Activated CD8-positive, alpha-beta memory T cell treated with anti-CD3 and anti-CD28 coated beads, Interleukin-2, amount 10 ng/mL, durations not matched to agents 7 days and 5 days (primary cell): ENCODE measurements at places on chromosomes 16 and 17.

DNA sequence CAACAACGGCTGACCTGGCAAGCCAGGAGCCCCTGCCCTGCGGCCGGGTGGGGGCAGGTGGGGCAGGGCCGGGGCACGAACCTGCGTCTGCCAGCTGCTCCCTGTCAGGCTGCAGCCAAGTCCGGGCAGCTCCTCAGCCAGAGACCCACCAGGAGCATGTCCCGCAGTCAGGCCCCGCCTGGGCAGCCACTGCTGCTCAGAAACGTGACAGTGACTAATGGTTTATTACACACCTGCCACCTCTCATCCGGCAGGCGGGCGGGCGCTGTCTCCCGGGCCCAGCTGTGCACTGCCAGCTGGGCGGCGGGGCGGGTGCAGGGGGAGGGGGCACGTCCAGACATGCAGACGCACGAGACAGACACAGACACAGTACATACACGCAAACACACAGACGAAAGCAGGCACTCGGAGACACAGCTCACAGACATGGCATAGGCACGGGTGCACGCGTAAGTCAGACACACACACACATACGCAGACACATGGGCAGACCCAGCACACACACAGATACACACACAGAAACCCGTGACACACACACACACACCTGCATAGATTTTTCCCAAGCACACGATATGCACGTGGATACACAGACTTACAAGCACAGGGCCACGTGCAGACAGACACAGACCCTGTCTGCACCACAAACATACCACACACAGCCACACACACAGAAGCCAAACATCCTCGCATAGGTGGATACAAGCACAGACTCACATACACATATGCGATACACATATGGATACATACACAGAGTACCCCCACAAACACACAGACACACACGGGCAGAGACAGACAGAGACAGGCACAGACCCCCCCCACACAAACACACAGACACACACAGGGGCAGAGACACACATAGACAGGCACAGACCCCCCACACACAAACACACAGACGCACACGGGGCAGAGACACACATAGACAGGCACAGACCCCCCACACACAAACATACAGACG lies 248.3 kb upstream of the CIBAR2 start:
- DNase-seq: no peak

- DNase-seq: no peak
Measured at GRCh38 chr17:19539841-19540311, 6.2 kb downstream of the SLC47A1 start.

GRCh38 chr17:81200695-81201580 lies 21.8 kb downstream of the CEP131 start:
- DNase-seq: no peak

- no peak for DNase-seq
Measured at GRCh38 chr17:1847191-1847590, 17.4 kb downstream of the RPA1 start.

- no peak for DNase-seq
Measured at GRCh38 chr17:15431196-15431595, 36.2 kb downstream of the CDRT4 start.

DNA sequence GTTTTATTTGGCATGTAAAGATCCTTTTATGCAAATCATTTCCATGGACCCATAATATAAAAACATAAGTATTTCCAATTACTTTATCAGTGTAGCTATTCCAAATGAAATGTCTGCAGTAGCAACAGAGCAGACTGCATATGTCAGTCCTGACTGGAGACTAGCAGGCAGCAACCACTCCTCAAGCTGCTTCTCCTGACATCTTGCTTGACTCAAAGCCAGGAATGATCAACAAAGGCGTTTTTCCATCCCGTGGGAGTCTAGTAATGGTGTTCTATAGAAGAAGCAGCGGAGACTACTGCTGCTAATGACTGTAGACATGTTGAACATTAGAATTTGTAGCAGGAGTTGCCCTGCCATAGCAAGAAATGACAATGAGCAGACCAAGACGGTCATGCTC lies 73.2 kb upstream of the AKTIP start:
- no peak for DNase-seq

DNA sequence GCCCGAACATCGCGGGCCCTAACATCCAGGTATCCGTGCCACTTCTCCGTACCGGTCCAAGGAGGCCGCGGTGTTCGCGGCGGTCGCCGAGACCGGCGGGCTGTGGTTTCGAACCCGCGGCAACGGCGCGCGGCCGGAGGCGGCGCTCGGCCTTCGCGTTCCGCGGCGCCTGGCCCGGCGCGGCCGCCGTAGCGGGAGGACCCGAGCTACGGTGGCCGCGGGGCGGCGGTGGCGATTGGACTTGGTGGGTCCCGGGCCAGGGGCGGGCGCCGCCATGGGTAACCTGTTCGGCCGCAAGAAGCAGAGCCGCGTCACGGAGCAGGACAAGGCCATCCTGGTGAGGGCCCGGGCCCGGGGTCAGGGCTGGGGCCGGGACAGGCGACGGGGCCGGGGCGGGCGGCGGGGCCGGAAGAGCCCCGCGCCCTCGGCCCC lies at the start of gene CHMP6:
Gene CHMP6 (plus strand): TSS at position 197 of the 432 bp plus-strand sequence. CDS start 78 bp downstream, at position 275.
- peak; percentile 74 for DNase-seq

DNA sequence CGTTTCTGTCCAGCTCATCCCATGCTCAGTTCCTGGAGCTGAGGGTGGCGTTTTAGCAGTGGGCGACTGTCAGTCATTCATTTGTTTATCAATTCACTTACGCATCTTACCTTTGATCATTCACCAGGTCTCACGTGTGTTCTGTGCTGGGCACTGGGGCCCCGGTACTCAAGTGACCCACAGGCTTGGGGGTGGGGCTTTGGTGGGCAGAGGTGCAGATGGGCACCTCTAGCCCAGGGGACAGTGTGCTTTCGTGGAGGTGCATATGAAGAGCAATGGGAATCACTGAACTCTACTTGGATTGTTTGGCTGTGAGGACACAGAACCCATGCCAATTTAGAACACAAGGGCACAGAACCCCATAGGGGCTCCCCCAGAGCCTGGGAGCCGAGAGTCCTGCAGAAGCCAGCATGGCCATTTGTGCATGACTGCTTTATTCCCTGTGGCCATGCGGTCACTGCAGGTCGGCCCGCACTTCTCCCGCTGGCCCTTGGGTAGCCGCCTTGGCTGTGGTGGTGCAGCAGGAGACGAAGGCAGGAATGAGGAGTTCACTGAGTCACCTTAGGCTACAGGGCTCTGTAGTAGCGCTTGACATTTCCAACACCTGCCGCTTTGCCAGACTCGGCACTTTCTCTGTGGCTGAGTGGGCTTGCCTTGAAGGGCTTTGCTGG lies 144.6 kb downstream of the SNX29 start:
- no peak for DNase-seq

DNA sequence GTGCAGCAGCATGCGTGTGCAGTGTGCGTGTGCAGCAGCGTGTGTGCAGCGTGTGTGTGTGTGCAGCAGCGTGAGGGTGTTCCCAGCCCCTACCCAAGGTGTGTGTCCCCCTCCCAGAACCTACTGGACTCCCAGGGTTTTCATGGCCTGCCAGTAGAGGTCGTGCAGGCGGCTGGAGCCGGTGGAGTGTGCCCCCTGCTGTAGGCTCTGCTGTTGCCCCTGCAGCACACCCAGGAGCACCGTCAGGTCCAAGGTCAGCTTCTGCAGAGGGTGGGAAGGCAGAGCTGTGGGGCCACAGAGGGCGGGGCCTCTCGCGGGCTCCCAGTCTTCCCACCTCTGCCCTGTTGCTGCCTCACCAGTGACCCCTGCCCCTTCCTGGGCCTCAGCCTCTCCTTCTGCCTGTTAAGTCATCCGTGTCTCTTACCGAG lies 14.9 kb downstream of the MYBBP1A start:
- no peak for DNase-seq

GRCh38 chr16:11870399-11870798 lies 19.1 kb upstream of the RSL1D1 start:
- no peak for DNase-seq

DNA sequence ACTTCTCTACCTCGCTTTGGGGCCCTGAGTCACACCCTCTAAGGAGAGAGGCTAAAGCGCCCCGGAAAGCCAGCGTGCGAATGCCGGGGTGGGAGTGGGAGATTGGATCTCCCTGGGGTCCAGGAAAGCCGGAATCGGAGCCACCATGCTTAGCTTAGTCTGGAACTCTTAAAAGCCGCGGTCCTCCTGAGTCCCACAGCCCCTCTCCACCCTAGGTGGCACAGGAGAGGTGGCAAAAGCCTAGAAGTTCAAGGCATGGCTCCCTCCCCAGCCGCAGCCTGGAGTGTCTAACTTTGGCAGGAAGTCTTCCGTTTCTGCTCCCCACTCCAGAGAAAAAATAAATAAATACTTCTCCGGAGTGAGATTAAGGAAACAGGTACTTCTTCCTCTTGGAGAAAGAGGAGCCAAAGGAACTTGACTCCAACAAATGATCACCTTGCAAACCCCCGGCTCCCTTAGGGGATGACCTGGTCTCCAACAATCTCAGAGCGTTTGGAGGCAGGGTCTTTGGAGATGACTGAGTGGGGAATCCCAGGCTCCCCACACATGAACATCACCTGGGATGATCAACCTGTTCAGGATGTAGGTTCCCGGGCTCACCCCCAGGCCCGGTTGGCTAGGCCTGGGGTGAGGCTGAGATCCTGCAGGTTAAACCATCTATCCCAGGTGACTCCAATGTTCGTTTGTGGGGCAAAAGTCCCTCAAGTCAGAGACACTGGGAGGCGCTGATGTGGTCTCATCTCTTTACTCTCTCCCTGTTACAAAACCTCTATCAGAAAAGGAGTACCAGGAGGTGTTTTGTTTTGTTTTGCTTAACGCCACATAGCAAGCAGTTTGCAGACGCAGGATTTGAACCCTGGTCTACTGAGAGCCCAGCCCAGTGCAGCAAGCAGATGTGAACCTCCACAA lies 2.9 kb downstream of the CIITA start:
- DNase-seq: no peak

DNA sequence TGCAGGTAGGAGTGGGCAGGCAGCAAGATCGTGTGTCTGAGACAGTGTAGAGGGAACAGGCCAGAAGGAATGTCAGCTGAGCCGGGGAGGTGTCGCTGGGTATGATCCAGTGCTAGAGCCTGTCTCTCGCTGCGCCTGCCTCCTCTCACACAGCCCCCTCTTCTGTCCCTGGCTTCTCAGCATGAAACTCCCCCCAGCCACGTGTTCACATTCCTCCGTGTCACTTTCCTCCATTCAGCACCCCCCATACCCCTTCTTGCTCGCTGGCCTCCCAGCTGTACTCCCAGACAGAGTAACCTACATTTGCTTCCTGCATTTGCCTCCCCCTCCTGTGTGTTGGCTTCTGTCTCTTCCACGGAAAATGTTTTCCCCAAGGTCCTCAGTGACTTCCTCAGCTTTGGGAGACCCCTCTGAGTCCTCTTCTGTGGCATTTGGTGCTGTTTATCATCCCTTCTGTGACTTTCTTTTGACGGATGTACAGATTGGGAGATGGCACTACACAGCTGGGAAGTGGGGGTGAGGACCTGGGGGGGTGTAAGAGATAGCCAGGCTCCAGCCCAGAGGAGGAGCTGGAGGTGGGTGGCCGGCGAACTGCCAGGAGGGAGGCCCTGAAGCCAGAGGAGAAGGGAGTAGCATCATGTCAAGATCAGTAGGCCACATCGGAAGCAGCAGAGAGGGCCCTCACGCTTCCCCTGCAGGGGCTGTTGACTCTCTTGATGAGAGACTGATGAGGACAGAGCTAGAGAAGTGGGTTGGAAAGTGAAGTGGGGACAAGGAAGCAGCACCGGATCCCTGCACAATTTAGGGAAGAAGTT lies 19.2 kb downstream of the SGF29 start:
- no peak for DNase-seq

GRCh38 chr17:74530831-74531150 lies 484 bp downstream of the CD300LB start:
- no peak for DNase-seq

- no peak for DNase-seq
Measured at GRCh38 chr16:90018297-90018651, 982 bp downstream of the DBNDD1 start.

GRCh38 chr16:30896261-30896888 lies at the start of gene CTF1:
Gene CTF1, plus strand, starts transcription at chr16:30896614. Its CDS starts 30 bp downstream, at chr16:30896644.
- DNase-seq: peak; percentile 44

GRCh38 chr17:5282642-5283217 lies 646 bp downstream of the RABEP1 start:
- DNase-seq: peak; percentile 51

DNA sequence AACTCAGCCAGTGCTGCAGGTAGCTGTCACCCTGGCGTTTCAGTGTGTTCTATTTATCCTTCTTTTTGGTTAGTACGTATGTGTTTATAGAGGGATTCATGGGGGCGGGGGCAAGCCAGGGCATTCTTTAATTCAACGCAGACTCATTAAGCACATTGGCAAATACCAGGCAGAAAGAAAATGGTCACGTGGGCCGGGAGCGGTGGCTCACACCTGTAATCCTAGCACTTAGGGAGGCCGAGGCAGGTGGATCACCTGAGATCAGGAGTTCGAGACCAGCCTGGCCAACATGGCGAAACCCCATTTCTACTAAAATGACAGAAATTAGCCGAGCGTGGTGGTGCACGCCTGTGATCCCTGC lies 69.1 kb downstream of the HAPSTR1 start:
- DNase-seq: no peak

- no peak for DNase-seq
Measured at GRCh38 chr17:42052346-42052877, 2.0 kb upstream of the C17orf113 start.

- no peak for DNase-seq
Measured at GRCh38 chr16:67077871-67078270, 31.9 kb upstream of the PHAF1 start.

DNA sequence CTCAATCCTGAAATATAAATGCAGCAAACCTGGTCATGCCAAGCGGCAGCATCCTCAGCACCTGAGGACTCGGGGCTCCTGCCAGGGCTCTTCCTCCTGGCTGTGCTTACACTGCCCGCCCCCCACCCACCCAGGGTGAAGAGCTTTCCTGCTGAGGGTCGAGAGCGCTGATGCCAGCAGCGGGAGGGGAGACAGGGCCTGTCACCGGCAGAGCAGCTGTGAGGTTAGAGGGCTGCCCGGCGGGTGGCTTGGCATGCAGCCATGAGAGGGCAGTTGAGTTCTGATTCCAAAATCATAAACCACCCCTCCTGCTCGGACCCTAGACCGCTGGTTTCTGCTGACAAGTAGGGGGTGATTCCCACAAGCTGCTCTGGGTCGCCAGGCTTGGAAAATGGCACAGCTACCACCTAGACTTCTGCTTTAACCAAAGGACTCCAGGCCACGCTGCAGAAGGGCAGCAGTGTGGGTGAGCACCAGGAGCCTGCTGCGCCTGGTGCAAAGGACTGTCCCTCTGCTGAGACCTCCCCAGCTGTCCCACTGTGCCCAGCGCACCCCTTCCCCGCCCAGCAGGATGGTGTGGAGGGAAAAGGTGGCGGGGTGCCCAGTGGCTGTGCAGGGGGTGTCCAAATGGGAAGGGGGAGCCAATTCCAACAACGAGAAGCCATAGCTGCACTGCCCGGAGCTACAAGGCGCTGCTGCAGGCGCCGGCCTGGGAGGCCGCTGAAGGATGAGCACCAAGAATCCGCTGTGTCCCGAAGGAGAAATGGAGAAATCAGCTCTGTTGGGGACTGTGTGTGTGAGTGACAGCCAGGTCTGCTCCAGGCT lies 26.6 kb downstream of the MXRA7 start:
- no peak for DNase-seq

GRCh38 chr16:275786-276232 lies at the start of gene RGS11:
Gene RGS11, minus strand, starts transcription at chr16:275944. Its CDS starts 33 bp downstream, at chr16:275911.
- no peak for DNase-seq
